ENCODE measurements at places on chromosomes 16 and 17.

GRCh38 chr17:78019367-78019975, 61.0 kb downstream of the TNRC6C start:
- peak; percentile 10 for DNase-seq

DNA sequence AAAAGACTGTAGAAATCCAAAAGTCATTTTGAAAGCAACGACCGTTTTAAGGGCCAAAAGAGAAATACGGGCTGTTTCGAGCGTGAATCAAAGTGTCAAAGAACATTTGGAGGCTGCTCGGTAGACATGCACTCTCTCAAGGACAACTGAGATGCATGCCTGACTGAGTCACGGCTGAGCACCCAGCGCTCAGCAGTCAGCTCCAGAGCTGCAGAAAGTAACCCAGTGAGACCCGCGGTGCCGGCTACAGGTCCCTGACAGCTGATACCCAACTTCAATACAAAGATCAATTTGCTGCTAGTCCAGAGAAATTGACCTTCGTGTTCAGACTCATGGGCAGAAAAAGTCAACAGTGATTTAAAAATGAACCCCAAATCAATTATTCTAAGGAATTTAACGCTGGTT, 214.9 kb downstream of the STX8 start:
- no peak for DNase-seq

- DNase-seq, result no peak
Observed at GRCh38 chr17:39792526-39793221, 54.9 kb downstream of the GRB7 start.

DNA sequence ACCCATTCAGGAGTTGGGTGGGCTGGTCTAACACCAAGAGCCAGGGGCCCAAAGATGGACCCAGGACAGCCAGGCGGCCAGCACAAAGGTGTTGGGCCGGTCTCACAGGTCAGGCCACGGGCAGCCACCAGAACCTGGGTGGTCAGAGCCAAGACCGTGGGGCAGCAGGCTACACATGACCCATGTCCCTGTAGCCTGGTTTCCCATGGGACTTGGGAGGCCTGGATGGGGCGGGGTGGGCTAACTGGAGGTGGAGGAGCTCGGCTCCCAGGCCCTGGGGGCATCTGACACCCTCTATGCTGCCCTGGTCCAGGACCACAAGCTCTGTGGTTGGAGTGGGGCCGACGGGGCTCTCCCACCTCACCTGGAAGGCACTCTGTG, 17.2 kb downstream of the CTU2 start:
- DNase-seq, result no peak

DNA sequence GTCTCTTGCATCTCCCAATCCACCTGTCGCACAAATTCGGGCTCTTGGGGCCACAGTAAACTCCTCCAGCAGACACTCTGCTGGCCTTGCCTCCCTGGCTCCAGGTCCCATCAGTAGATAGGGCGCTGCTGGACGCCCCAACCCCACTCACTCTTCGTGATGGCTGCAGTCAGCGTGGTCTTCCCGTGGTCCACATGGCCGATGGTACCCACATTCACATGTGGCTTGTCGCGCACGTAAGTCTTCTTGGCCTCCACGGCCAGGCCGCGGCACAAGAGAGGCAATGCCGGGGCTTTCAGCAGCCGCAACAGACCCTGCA, 428 bp downstream of the TUFM start:
- DNase-seq, result no peak

GRCh38 chr16:57775661-57776469, 26.4 kb downstream of the KIFC3 start:
- peak; percentile 36 for DNase-seq

Measured in NCI-H748 treated with DMSO at 0.1 percent for 48 hours (cell line).